ENCODE measurements at places on chromosomes 1 and 21.
A peak's percentile ranks its signal among the peaks of the same experiment; 100 is the strongest.

DNA sequence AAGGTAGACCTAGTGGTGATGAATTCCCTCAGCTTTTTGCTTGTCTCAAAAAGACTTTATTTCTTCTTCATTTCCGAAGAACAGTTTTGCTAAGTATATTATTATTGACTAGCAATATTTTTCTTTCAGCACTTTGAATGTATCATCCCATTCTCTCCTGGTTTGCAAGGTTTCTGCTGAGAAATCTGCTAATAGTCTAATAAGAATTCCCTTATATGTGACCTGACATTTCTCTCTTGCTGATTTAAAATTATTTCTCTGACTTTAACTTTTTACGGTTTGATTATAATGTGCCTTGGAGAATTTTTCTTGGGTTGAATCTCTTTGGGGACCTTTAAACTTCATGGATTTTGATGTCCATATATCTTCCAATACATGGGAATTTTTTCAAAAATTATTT lies 628.3 kb upstream of the ADGRL2 start:
- DNase-seq: no peak

GRCh38 chr1:98126740-98127139 lies 205.9 kb upstream of the DPYD start:
- no peak for DNase-seq

GRCh38 chr1:955474-955873 lies 3.6 kb downstream of the NOC2L start:
- DNase-seq: no peak

DNA sequence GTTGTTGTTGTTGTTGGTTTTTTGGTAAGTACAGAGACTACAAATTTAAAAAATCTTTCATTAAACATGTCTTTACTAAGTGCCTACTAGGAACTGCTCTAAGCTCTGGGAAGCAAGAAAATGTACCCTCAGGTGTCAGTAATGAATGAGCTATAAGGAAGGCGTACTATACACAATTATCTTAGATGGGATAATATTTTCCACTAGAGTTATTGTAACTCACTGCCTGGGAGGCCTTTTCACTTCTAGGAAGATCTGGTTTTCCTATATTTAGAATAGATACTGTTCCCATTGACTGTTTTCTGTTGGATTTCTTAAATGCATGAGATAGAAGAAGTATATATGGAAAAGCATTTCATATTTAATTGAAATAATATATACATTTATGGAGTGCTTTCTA lies 19.6 kb downstream of the CLIC4 start:
- DNase-seq: no peak

DNA sequence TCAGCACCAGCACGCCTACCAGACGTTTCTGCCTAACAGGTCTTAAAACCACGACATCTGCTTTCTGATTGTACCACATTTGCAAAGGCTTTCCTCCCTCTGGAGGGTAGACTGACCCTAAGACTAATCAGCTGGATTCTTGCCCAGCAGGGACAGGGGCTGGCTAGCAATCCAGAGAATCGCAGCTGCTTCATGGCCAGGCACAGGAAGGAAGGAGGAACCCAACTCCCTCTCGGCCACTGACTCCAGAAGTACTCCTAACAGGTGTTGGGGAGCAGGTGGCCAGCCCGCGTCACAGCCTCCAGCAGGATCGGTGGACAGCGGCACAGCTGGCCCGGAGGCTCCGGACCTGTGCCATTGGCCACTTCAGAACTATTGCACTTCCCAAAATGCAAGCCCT lies 180.8 kb downstream of the NPHP4 start:
- DNase-seq: no peak

DNA sequence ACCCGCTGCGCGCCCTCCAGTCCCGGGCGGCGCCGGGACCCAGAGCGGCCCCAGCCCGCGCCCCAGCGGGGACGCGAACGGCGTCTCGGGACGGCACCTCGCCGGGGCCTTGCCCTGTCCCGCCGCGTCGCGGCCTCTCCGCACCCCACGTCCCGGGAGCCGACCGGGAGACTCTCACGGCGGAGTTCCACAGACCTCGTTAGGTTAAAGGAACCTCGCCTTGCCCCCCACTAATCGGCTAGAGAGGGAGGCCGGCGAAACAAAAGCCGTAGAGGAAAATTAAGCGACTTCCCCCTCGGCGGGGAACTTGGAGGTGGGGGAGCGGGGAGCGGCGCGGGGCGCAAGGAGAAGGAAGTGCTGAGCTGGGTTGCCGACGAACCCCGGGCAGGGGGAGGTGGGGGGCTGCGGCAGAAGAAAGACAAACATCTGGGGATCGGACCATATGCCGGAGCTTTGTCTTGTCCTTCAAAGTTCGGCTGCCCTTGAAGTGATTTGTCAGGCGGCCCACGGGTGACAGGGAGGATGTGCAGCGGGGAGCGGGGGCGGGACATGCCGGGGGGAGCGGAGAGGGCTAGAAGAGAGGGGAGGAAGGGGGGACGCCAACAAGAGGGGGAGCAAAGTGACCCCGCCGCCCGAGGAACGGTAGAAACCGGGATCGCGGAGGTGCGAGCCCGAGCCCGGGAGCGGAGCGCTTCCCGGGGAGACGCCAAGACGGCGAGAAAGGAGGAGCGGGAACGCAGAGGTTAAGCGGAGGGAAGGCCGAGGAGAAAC lies 120.0 kb upstream of the RRP15 start:
- peak; percentile 61 for DNase-seq

DNA sequence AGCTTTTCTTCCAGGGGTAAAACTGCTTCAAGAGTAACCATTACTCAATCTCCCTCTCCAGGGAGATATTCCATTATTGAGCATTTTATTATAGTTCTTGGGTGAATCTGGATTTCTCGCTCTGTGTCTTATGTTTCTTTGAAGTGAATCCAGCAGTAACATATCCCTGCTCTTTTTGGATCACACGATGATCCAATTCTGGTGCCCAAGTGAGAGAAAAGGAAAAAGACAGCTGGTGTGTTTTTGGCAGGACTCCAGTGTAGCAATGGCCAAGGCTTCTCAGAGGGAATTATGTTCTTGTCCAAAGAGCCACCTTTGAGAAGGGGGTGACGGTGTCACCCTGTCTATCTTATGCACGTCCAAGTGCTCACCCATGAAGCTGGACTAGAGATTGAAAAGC lies 140.3 kb upstream of the ERRFI1 start:
- DNase-seq: no peak

DNA sequence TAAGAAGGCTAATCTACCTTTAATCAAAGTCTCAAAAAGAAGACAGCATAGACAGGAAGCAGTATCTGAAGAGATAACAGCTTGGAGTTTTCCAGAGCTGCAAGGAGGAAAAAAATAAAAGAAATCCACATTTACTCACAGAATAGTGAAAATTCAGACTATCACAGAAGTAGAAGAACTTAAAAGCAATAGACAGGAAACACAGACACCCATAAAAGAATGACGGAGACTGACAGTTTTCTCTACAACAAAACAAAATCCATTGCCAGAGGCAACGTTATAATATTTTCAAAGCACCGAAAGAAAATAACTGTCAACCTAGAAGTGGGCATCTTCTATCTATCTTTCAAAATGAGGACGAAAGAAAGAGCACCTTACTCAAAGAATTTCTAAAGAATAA lies 104.4 kb downstream of the DMRTB1 start:
- DNase-seq: no peak

GRCh38 chr1:87993051-87993450 lies 664.4 kb downstream of the LMO4 start:
- no peak for DNase-seq

DNA sequence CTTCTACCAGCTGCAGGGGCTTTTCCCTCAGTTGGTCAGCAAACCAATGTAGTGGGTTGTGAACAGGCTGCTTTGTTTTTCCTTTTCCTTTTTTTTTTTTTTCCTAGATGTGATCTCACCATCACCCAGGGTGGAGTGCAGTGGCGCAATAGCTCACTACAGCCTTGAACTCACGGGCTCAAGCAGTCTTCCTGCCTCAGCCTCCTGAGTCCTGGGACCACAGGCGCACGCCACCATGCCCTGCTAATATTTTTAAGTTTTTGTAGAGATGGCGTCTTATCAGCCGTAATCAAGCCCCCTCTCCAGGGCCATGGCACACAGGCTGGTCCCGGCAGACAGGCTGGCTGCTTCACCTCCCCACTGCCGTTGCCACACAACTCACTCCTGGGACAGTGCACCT lies 3.4 kb upstream of the TRIM11 start:
- DNase-seq: no peak

DNA sequence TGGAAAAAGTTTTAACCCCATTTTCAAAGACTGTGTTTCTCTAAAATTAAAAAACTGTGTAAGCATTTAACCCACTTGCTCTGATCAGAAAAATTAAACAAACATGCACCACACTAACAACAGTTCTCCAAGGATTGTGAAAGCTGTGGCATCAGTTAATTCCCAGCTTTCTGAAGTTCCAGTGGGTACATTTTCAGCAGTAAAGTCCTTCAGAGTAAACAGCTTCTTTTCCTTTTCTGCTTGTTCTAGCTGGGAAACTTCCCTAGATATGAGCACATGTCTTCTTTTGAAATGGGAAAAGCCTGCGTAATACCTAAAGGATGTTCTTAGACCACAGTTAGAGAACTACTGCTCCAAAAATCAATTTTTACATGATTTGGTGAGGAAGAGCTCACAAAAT lies 11.1 kb downstream of the PRRX1 start:
- DNase-seq: no peak

DNA sequence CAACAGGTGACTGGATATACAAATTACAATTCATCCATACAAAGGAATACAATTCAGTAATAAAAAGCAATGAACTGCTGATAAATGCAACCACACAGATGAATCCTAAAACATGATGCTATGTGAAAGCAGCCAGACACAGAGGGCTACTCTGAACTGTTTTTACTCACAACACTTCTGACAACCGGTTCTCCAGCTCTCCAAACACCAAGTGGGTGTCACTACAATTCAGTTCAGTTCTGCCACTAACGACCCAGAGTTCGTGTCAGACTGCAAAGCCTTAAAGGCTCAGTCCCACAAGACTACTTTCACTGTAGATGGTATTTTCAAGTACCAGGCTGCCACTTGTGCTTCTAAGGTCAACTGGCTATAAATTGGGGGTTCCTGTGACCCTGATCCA lies 119.4 kb downstream of the SLC16A1 start:
- no peak for DNase-seq

DNA sequence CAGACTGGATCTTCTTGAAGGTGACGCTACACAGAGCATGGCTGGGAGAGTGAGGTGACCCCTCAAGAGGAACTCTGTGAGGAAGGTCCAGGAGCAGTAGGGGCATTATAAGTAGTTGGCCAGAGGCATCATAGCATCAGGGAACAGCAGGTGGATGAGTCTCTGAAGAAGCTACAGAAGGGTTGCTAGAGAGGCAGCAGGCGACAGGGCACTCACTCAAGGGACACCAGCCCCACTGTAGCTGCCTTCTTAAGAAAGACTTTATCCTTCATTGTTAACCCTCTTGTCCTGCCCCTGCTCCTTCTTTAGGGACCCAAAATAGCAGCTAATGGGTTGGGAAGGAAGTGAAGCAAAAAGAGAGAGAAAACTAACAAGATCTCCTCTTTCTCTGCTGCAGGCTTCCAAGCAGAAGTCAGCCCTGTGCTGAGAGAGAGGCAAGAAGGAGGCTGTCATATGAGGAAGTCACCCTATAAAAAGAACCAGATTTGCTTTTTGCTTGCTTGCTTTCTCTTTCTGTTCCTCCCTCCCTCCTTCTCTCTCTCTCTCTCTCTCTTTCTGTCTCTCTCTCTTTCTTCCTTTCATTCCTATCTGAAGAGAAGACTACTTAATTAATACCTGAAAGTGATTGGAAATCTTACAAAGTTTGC lies 7.7 kb upstream of the CD5L start:
- DNase-seq: no peak

DNA sequence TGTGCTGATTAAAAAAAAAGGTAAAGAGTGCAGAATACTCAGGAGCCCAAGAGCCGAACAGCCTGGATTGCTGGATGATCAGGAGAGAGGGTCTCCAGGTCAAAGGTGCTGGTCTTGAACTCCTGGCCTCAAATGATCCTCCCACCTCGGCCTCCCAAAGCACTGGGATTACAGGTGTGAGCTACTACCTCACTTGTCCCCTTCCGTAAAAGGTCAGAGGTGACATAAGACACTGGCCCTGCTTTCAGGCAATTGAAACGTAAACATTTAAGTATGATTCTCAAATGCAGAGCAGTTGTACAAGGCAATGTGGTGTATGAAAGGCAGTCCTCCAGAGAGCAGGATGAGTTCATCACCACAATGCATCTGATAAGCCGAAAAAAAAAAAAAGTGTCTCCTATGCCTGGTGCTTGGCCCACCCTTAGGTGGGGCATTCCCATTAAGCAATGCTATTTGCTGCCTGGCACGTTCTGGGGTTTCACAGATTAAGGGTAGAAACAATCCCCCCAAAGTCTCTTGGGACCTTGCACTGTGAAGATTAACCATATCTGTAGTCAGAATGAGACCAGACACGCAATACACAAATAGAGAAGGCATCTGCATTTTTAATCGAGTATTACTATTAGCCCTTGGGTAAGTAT lies 47.7 kb downstream of the PARP1 start:
- no peak for DNase-seq

GRCh38 chr1:172112576-172112975 lies 271.3 kb downstream of the DNM3 start:
- DNase-seq: no peak

DNA sequence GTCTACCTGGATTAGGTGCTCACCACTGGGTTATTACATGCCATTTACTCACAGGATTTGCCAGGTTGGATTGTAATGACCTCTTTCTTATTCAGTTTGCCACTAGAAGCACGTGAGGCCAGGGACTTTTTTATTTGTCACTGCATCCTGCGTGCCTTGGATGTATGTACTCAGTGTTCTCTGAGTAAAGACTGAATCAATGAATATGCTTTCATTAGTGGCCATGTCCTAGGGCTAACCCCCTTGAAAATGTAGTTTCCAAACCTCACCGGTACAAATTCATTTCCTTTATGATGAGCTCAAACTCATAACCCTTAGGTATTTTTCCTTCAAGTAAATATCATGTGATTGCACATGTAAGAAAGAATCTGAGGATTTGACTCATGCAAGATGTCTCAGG lies 1.3 kb upstream of the ZP4 start:
- no peak for DNase-seq

- no peak for DNase-seq
Measured at GRCh38 chr21:37916310-37917051, at the start of gene KCNJ6. TSS of gene KCNJ6 (minus strand) at chr21:37916457. CDS start at chr21:37840682, 75,775 bp downstream.

DNA sequence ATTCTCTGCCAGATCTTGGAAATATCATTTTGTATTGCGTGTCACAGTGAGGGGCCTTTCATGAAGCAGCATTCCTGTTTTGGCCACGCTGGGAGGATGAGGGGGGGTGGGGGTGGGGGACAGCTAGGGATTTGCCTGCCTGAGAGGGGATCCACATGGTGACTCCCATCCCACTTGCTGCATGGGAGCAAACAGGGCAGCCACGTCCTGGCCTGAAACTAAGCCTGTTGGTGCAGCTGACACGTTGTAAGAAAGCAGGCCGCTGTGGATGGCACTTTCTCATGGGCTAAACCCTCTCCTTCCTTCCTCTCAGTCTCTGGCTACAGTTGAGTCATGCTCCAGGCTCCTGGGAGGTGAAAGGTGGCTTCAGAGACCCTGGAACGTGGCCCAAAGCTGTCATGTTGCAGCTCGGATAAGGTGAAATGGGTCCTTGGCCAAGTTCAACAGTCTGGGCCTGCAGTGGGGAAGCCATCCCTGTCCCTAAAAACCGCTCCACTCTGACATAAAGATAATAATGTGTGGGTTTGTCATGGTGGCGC lies 346.7 kb upstream of the VAMP3 start:
- DNase-seq: no peak

Data from HAP-1 (cell line).